ENCODE measurements at places on chromosomes 1 and 21. TPM values are rescaled to one million over a fixed set of nuclear protein-coding genes. Genes with fewer than 3 reads are reported as not detected.

GPR89A gene
- total RNA-seq = 31.9 TPM

POU3F1 gene
- total RNA-seq = not detected

CHI3L1 gene
- not detected for total RNA-seq

- DNase-seq = no peak
Measured at GRCh38 chr1:20183616-20184271, 2.2 kb upstream of the UBXN10 start.

MXRA8 gene
- total RNA-seq = 0.18 TPM

- DNase-seq = no peak
Measured at GRCh38 chr1:241355311-241356010, 1.5 kb downstream of the RGS7 start.

- no peak for DNase-seq
Measured at GRCh38 chr1:155202198-155202597, 5.5 kb downstream of the THBS3 start.

RNF223 gene
- total RNA-seq = not detected

DNA sequence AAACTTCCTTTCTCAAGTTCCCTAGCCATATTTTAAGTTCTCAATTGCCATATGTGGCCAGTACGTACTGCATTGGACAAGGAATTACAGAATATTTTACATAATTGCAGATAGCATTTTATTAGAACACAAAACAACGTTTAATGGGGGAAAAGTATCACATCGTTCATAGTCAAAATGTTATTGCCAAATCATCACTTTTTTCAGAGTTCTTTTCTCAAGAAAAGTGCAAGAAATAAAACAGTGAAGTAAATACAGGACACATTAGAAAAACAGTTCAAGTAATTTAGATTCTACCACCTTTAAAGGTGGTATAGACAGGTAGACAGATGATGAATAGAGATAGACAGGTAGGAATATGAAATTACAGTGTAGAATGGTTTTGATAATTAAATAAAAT is 479.1 kb upstream of the NCAM2 start:
- DNase-seq = no peak

ENAH gene
- not detected for total RNA-seq

DNA sequence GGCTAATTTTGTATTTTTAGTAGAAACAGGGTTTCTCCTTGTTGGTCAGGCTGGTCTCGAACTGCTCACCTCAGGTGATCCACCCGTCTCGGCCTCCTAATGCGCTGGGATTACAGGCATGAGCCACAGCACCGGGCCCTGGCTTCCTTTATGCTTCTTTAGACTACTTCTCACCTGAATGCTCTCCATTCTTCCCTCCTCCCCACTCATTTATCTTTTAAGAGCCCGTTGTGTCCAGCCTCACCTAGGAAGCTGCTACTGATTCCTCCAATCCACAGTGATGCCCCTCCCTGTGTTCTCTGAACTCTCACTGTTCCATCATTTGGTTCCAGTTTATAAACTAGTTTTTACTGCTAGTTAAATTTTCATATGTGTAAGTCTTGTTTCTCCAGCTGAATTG is 44.9 kb upstream of the NR5A2 start:
- no peak for DNase-seq

DNA sequence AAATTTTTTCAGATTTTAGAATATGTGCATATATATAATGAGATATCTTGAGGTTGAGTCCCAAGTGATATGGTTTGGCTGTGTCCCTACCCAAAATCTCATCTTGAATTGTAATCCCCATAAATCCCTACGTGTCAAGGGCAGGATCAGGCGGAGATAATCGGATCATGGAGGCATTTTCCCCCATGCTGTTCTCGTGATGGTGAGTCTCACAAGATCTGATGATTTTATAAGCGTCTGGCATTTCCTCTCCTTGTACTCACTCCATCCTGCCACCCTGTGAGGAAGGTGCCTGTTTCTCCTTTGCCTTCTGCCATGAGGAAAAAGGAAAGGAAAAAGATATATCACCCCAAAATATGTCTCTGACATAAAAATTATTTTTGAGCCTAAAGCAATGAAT is 64.6 kb downstream of the TOR3A start:
- no peak for DNase-seq

All from activated CD4-positive, alpha-beta memory T cell treated with anti-CD3 and anti-CD28 coated beads, Interleukin-2, amount 10 ng/mL, durations not matched to agents 7 days and 5 days (primary cell).